ENCODE measurements at places on chromosomes 3 and 15.

DNA sequence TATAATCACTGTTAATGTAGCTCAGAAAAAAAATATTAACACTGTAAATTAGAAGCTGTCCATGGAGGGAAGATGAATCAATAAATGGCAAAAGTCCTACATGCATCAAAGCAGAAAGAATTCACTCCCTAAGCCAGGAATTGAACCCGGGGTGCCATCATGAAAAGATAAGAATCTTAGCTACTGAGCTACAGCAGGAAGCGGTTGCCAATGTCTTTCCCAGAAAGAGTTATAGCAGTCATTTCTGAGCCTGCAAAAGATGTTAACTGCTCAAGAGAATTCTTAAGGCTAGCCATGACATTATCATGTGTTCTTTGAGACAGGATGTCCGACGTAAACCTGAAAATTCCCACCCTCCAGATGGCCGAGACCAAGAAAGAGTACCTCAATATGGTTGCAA is 47.4 kb upstream of the MKRN3 start:
- DNase-seq, result no peak

DNA sequence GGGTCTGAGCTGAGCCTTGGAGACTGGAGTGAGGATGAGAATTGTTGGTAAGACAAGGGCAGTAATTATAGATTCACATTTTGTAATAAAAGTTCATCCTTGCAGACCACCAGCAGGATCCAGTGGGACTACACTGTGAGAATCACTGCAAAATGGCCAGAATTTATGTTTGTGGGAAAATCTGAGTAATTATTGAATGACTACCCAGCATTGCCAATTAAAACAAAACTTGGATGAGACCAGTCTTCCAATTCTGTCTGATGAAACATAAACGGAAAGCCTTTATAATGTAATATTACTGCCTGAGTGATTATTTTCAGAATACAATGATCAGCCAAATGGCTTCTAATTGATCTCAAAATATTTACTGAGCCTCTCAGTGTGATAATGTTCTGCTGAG is 323.3 kb upstream of the C2CD4B start:
- no peak for DNase-seq

DNA sequence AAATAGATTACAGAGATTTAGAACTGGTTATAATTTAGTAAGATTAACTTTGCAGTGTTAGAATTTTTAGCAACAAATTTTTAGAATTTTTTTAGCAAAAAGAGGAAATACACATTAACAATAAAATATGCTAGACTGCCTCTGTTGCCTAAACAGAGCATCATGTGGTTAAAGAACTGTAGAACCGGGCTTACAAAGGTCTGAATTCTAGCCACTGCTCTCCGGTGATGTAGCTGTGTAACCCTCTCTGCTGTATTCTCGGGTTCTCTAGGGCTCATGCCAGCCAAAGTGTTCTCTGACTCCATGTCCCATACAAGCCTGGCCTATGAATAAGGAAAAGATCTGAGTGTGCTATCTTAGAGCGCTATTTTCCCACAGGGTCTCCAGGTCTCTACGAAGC is 2.9 kb upstream of the P2RY12 start:
- DNase-seq, result no peak

DNA sequence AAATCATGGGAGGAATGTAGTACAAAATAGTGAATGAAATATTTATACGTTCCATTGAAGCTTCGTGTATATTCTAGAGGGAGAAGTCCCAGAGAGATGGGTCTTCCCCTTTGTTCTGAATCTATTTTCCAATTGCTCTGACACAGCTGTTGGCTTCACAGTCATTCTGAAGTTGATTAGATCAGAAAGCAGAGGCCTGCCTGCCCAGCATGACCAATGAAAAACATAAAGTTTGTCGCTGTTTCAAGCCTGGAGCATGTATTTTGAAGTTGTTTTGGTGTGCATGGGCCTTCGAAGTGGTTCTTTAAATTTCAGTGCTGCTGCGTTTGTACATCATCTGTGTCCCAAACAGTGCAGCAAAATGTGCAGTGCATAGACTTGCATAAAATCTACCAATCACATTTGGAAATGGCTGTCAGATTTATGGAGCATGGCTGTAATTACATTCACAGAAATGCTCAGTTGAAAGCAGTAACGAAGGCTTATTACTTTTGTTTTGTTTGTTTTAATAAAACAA is 31.0 kb upstream of the RBMS3 start:
- no peak for DNase-seq

GRCh38 chr3:15330031-15330596 is 2.3 kb downstream of the SH3BP5 start:
- DNase-seq, result no peak

- DNase-seq, result no peak
These were observed 176.3 kb downstream of the MEIS2 start for GRCh38 chr15:36924034-36924433.

DNA sequence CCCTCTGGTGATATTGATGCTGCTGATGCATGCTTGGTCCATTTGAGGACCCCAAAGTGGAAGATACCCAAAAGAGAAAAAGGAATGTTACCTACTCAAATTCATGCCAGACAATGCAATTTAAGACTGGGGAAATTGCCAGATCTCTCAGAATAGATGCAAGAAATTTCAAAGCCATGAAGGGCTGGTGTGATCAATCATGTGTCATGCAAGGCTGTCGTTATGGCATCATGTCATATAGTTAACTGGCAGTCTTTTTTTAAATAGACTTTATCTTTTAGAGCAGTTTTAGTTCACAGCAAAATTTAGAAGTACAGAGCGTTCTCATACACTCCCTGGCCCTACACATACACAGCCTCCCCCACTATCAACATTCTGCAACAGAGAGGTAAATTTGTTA is 53.1 kb upstream of the ABHD2 start:
- DNase-seq, result no peak

GRCh38 chr3:149090907-149091306 is 4.6 kb upstream of the HLTF start:
- DNase-seq, result no peak

DNA sequence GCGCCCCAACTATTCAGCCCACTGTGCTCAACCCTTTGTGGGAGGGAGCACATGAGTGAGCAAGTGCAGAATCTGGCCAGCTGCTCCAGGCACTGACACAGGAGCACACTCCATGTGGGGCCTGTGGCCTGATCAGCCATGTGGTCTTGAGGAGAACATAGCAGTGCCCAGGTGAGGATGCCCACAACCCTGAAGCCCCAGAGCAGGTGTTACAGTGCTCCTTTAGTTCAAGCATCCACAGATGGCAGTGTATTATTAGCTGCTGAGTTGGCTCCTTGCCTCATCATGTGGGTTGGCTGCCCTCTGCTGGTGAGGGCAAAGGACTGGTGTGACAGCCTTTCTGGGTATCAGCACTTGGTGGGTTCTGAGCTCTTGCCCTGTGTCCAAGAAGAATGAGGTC is 1588.2 kb downstream of the SI start:
- DNase-seq, result no peak

- DNase-seq, result no peak
These were observed 86.6 kb upstream of the SNRK start for GRCh38 chr3:43199645-43200306.

GRCh38 chr15:71779073-71779797 is 31.1 kb upstream of the NR2E3 start:
- no peak for DNase-seq

GRCh38 chr3:177379045-177379444 is 181.8 kb upstream of the TBL1XR1 start:
- DNase-seq, result no peak

- no peak for DNase-seq
These were observed 106.6 kb downstream of the VGLL4 start for GRCh38 chr3:11536936-11537612.

DNA sequence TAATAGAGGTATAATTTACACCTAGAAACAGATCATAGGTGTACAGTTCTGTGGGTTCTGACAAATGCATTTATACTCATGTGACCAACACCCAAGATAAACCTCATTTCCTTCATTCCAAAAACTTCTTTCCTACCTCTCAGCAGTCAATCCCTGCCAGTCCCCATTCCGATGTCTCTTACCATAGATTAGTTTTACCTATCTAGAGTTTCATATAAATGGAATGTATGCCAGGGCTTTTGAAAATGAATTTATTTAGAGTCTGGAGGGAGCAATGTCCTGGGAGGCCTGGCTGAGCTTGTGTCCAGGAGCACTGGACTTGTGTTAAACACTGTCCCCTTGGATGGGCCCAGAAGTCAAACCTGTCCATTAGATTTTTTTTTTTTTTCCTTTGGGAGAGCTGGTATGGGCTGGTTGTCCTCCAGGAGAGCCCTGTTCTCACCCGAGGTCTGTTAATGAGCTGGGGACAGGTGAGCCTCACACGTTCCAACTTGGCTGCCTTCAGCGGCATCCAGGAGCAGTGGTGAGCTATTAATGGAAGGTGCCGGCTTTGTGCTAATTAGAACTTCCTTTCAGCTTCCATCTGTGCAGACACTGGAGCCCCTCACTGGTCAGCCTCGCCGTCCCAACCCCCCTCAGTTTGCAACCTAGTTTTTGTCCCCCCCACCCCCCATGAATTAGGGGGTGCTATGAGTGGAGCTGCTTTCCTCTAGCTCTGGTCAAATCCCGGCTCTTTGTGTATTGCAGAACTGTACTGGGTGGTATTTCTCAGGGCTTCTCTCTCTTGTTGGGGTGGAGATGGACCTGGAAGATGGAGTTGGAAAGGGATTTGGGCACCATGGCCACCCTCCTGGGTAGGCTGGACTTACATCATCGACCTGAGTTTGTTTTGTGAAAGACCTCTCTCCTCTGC is 40.7 kb upstream of the POLG start:
- no peak for DNase-seq

- no peak for DNase-seq
These were observed 34.7 kb downstream of the TMEM158 start for GRCh38 chr3:45191424-45191823.

- DNase-seq, result no peak
These were observed 106.0 kb upstream of the TRIM42 start for GRCh38 chr3:140571836-140572235.

- DNase-seq, result no peak
These were observed 97.5 kb downstream of the CHDH start for GRCh38 chr3:53748512-53749271.

GRCh38 chr15:45653702-45654424 is 19.0 kb downstream of the SQOR start:
- DNase-seq, result no peak

DNA sequence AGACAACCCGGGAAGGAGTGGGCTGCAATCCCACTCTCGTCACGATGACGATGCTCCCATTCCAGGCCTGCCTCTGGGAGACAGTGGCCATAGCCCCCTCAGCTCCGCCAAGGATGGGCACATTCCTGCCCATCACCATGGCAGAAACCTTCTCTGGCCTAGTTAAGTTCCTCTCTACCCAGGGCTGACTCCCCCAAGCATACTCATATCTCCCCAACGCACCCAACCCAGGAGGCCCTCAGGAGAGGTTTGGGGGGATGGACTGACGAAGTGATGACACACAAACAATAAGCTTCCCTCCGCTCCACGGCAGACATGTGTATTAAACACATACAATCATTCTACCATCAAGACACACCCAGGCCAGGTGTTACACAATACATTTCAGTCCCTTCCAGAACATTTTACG is 60.1 kb downstream of the VGLL4 start:
- DNase-seq, result no peak

DNA sequence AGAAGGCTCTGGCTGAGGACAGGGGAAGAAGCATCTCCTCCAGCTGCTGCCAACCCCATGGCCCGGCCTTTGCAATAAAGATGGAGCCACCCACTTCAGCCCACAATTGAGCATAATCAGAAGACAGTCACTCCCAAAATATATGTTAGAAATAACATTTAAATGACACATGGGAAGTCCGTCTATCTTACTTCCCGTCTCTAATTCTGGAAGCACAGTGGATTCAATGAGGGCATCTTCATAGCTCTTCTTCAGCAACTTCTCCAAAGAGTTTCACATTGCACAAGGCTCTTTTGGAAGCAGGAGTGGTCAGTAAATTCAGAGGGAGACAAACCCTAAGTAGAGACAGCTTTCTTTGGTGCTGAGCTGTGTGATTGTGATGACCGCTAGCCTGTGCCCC is 67.0 kb upstream of the SEC61A1 start:
- DNase-seq, result no peak

- DNase-seq, result no peak
These were observed 74.2 kb downstream of the EPHB1 start for GRCh38 chr3:134869153-134869726.

GRCh38 chr3:127667119-127667681 is 5.6 kb upstream of the ABTB1 start:
- DNase-seq, result no peak

GRCh38 chr3:169405076-169405475 is 258.4 kb downstream of the MECOM start:
- DNase-seq, result no peak

DNA sequence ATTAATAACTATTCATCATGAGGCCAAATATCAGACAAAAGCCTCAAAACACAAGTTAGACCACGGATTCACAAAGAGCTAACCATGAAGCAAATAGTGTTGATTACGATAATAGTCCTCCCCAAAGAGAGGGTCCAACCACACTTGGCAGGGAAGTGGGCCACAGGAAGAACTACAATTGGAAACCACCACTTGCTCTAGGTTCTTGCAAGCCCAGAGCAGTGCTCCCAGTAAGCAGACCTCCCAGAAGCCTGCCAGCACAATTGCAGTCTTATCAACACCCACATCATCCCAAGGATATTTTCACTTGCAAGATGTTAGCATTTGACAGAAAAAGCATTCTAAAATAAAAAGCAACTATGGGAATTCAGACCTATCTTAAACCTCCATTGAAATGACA is 11.3 kb downstream of the SETD2 start:
- DNase-seq, result no peak

GRCh38 chr3:182621435-182622240 is 171.7 kb upstream of the ATP11B start:
- DNase-seq, result no peak

DNA sequence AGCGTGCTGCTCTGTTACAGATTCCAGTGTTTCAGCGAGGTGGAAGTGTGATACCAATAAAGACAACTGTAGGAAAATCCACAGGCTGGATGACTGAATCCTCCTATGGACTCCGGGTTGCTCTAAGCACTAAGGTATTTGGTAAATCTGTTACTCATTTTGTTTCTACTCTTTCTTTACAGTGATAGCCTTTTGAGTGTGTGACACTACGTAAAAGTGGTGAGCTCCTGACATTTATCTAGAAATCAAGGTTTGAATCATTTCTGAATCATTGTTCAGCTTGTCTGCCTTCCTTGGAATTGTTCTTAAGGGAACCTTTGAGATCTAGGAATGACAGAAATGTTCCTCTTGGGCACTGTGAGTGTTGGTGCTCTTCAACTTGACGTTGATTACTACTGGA is 11.2 kb upstream of the CAPN3 start:
- DNase-seq, result no peak

GRCh38 chr15:37691911-37692310 is 242.5 kb upstream of the TMCO5A start:
- DNase-seq, result no peak

Measured in activated CD8-positive, alpha-beta memory T cell treated with anti-CD3 and anti-CD28 coated beads, Interleukin-2, amount 50 U/mL, for 4 hours (primary cell).